ENCODE measurements at places on chromosomes 7 and 10. TPM values are rescaled to one million over a fixed set of nuclear protein-coding genes. Genes with fewer than 3 reads are reported as not detected.

DNA sequence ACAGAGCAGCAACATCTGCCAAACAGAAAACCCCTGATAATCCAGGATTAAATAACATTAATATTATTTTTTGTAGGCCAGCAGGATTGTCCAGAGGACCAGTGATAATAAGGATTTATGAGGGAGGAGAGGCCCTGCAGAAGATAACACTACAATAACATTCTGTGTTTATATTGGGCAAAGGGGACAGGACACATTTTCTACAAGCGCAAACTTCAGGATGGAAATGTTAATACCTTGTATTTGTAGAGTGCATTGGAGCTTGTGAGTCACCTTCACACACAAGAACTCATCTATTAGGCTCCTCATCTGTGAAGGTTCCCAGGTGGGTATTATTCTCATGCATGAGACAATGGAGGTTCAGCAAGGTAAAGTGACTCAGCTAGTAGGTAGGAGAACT lies 51.0 kb downstream of the BAMBI start:
- DNase-seq = no peak

GRCh38 chr7:108097703-108098102 lies 32.5 kb downstream of the LAMB4 start:
- no peak for DNase-seq

GRCh38 chr10:109743574-109743973 lies 179.7 kb downstream of the XPNPEP1 start:
- no peak for DNase-seq

GRCh38 chr10:100100651-100101184 lies 19.0 kb upstream of the CPN1 start:
- no peak for DNase-seq

DNA sequence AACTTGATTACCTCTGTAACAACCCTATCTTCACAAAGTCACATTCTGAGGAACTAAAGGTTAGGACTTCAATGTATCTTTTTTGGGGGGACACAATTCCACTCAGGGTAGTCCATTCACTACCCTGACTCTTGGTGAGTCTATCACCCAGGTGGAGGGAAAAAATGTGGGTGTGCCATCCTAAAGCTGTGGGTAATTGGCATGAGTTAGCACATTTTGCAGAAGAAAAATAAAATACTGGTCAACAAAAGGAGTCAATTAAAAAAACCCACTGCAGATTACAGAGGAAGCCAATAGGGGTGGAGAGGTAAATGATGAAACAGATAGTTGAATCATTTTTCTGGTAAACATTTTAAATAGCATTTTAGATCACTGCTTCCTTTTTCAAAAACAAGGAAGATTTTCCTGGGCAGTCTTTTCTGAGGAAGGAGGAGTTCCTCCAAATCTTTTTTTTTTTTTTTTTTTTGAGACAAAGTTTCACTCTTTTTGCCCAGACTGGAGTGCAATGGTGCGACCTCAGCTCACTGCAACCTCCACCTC lies 5.1 kb upstream of the BLVRA start:
- DNase-seq = no peak

GRCh38 chr7:66557214-66558200 lies 71.2 kb upstream of the KCTD7 start:
- DNase-seq = peak; percentile 99

DNA sequence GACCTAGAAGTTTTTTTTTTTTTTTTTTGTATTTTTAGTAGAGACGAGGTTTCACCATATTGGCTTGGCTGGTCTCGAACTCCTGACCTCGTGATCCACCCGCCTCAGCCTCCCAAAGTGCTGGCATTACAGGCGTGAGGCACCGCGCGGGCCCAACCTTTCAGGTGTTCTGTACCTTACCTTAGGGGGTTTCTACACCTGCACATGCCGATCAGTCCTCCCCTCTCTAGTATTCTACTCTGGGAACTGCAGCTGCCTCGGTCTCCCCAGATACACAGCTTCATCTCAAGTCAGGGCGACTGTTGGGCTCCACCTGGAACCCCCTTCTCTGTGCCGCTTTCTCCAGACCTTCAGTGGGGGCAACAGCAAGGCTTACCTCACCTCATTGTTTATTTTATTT lies 79.9 kb downstream of the TACC2 start:
- no peak for DNase-seq

DNA sequence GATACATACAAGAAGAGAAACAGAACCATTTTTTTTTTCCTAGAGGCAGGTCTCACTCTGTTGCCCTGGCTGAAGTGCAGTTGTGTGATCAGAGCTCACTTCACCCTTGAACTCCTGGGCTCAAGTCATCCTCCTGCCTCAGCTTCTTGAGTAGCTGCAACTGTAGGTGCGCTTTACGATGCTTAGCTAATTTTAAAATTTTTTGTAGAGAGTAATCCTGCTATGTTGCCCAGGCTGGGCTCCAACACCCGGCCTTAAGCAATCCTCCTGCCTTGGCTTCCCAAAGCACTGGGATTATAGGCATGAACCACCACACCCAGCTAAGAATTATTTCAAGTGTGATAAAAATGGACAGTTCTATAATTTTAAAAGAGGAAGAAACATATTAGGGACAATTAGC lies 5.6 kb upstream of the ZEB1 start:
- DNase-seq = no peak

- no peak for DNase-seq
These were observed 118.2 kb downstream of the CUX1 start for GRCh38 chr7:101935521-101936141.

DNA sequence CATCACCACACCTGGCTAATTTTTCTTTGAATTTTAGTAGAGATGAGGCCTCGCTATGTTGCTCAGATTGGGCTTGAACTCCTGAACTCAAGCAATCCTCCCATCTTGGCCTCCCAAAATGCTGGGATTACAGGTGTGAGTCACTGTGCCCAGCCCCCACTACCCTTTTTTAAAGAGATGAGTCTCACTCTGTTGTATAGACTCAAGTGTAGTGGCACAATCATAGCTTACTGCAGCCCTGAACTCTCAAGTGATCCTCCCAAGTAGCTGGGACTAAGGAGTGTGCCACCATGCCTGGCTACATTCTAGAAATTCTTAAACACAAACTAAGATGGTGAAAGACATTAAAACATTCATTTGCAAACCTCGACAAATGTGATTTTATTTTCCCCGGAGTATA lies 12.6 kb downstream of the SYPL1 start:
- no peak for DNase-seq

- no peak for DNase-seq
These were observed 311.3 kb upstream of the ZMIZ1 start for GRCh38 chr10:78757344-78757925.

GRCh38 chr7:42164881-42165428 lies 72.1 kb downstream of the GLI3 start:
- no peak for DNase-seq

GRCh38 chr7:101882005-101882421 lies 64.6 kb downstream of the CUX1 start:
- no peak for DNase-seq

DNA sequence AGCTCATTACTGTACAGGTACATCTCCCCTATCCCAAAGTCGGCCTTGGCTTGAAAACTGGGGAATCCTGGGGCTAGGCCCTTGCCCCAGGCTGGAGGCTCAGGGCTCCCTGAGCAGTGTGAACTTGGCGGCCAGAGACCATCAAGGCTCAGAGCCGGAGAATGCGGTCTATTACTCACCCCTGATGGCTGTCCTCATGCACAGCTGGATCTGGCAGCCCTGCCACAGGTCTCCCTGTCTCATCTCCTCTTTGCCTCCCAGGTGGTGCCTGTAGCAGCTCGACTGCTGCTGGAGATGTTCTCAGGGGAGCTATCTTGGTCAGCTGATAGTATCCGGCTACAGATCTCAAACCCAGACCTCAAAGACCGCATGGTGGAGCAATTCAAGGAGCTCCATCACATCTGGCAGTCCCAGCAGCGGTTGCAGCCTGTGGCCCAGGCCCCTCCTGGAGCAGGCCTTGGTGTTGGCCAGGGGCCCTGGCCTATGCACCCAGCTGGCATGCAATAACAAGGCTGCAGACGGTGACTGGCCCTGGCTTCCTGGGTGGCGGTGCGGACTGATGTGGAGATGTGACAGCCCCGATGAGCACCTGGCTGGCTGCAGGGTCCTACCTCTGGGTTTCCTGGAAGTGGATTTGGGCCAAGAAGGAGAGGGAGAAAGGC lies 10.7 kb downstream of the IRF5 start:
- DNase-seq = no peak

- no peak for DNase-seq
These were observed 856.4 kb downstream of the LRMDA start for GRCh38 chr10:76287856-76288255.

DNA sequence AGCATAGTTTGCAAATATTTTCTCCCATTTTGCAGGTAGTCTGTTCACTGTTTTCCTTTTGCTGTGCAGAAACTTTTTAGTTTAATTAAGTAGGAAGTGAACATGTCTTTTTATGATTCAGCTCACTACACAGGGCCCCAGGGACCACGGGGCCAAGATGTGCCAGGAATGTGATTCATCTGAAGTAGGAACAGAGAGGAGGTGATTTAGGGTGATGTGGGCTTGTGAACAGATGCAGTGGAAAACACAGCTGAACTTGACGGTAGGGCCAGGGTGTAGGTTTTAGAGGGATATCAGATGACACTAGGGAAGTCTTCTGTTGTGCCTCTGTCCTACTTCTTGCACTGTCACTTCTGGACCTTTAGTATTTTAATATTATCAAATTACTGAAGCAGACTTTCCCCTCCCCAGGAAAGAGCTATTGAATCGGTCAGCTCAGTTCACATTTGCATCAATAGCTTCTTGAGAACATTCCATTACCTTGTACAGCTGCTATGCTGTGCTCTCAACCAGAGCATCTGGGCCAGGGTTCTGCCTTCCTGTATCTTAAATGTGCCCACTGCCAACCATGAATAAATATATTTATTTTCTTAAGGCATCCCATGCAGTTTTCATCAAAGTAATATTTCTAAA lies 96.9 kb downstream of the OSBPL3 start:
- DNase-seq = no peak

DNA sequence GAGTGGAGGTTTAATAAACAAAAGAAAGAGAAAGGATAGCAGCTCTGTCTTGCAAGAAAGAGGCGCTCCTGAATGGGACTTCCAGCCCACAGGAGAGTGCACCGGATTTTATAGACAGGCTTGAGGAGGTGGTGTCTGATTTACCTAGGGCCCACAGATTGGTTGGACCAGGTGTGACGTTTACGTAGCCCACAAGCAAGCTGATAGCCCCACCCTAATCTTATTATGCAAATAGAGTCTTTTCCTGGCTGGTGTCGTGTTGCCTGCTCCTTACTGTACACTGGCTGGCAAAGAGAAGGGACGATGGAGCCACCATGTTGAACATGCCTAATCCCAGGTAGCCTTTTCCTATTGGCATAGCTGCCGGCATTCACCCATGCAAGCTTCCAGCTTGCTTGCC lies 319.7 kb upstream of the POM121L12 start:
- DNase-seq = no peak

GRCh38 chr10:88070080-88070880 lies 206.9 kb downstream of the PTEN start:
- DNase-seq = no peak

GRCh38 chr7:82410461-82410860 lies 33.1 kb downstream of the CACNA2D1 start:
- DNase-seq = no peak

- no peak for DNase-seq
These were observed 12.5 kb downstream of the TMEM72 start for GRCh38 chr10:44923611-44924010.

- no peak for DNase-seq
These were observed 454.6 kb upstream of the ANKRD30A start for GRCh38 chr10:36670621-36671402.

- DNase-seq = no peak
These were observed 68.4 kb downstream of the ZRANB1 start for GRCh38 chr10:125010362-125010761.

GRCh38 chr7:94179466-94179865 lies 175.3 kb upstream of the BET1 start:
- no peak for DNase-seq

DNA sequence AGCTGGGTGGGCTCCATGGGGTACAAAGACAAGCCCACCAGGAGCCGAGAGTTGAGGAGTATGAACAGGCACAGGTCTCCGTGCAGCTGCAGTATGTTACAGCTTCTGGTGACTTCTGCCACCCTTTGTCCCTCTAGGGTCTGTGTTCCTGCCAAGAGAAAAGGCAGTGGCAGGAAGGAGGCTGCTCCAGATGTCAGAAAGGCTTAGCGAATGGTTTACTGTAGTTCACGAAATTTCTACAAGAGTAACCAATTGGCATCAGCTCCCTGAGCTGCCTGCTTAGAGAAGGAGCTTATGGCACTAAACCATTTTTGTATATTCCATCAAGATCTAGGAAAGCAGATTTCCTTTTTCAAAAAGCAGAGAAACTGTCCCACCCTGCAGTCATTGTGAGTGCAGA lies 48.2 kb upstream of the TMEM72 start:
- DNase-seq = no peak

- no peak for DNase-seq
These were observed 106.2 kb downstream of the TFEC start for GRCh38 chr7:115924411-115924810.

- DNase-seq = no peak
These were observed 16.1 kb upstream of the TAS2R40 start for GRCh38 chr7:143205560-143206293.

DNA sequence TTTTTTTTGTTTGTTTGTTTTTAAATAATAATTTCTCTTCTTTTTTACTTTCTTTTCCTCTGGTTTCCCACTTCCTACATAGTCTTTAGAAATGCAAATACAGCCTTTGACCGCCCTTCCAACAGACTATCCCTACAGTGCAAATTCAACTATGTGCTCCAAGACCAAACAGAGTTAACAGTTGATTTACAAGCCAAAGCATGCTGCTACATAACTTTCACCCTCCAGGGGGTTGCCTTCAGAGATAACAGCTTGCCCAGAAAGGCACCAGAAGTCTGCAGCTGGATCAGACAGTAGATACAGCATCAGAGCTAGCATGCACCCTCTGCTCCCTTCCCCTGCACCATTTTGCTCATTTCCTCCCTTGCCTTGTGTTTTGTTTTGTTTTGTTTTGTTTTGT lies 539.0 kb downstream of the ZWINT start:
- DNase-seq = peak; percentile 27

GRCh38 chr7:155998766-155999630 lies 186.7 kb upstream of the SHH start:
- DNase-seq = no peak

DNA sequence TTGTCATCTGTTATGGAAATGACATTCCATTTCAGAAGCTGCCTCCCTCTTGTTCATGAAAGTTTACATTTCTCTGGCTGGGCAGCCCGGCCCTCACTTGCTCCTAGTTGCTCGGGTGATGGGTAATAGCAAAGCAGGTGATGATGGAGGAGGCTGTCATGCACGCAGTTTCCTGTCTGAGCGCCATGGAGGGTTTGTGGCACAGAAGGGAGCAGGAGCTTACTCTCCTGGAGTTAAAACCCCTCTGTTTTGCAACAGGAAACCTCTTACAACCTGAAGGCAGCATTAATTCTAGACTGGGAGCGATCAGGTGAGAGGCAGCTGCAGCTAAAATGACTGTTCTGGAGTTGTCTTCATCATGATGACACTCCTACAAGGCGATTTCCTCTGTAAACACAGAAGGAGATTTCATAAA lies 34.1 kb upstream of the MKI67 start:
- no peak for DNase-seq

The DDX50 gene
- 39.0 TPM for total RNA-seq

The KCP gene
- total RNA-seq = 1.8 TPM

The KLHDC10 gene
- total RNA-seq = 21.1 TPM

The CYP26C1 gene
- 0.21 TPM for total RNA-seq

The PRKRIP1 gene
- total RNA-seq = 22.0 TPM

The MPP7 gene
- 9.8 TPM for total RNA-seq

The GIMAP4 gene
- not detected for total RNA-seq

The IGF2BP3 gene
- 190 TPM for total RNA-seq

The MRLN gene
- total RNA-seq = not detected

The DENND11 gene
- 26.8 TPM for total RNA-seq

The IFIT1B gene
- total RNA-seq = not detected

The TUBB8 gene
- total RNA-seq = 1.5 TPM

The DPYSL4 gene
- 15.2 TPM for total RNA-seq

The NXPH1 gene
- 0.40 TPM for total RNA-seq

The MYPN gene
- not detected for total RNA-seq

The DRGX gene
- total RNA-seq = not detected

Measured in H1 (cell line).